Anterior cingulate cortex (tissue), 58 donors: ENCODE measurements at places on chromosomes 3 and 15.

DNA sequence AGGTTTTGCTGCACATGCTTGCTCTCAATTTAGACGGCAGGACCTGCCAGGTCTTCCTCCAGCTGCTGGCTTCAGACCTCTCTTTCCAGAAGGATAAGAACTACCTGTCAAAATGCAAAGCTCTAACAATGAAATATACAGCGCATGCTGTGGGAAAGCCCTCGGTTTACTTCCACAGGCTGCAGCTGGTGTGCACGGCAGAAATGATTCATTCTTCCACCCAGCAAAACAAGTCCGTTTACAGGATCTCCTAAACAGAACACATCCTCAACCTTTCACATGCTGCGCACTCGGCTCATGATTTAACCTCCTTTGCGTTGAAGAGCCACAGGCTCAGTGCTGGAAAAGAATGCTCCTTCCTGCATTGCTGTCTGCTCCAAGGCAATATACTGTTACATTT is 92.4 kb upstream of the WNT5A start:
- DNase-seq = no peak

- DNase-seq = no peak
Measured at GRCh38 chr3:100160521-100160920, 46.2 kb upstream of the FILIP1L start.

GRCh38 chr15:31660816-31661215 is 334.2 kb downstream of the KLF13 start:
- no peak for DNase-seq

DNA sequence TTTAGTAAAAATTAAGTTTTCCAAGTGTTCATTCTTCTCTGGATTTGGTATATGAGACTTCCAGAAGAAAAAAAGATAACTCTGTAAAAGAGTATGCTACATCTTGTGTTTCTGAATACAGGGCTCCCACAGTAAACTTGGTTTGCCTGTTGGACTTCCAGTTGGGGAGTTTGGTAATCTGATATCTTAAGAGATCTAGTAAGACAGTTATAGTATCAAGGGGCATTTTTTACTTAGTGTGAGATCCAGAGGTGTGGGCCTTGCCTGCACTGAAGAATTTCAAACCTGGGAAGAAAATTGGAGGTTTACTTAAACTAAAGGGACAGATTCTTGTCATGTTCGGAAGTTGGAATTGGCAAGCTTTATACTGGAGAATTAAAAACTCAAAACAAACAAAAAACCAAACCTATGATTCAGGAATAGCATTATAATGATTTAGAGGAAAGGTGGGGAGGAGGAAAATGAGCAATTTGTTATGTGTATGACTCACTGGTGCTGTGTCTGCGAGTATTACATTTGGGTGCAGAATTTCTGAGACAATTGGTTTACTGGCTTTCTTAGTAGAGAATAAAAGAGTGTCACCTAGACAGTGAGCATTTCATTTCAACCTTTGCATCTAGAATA is 58.9 kb upstream of the ULK4 start:
- no peak for DNase-seq

DNA sequence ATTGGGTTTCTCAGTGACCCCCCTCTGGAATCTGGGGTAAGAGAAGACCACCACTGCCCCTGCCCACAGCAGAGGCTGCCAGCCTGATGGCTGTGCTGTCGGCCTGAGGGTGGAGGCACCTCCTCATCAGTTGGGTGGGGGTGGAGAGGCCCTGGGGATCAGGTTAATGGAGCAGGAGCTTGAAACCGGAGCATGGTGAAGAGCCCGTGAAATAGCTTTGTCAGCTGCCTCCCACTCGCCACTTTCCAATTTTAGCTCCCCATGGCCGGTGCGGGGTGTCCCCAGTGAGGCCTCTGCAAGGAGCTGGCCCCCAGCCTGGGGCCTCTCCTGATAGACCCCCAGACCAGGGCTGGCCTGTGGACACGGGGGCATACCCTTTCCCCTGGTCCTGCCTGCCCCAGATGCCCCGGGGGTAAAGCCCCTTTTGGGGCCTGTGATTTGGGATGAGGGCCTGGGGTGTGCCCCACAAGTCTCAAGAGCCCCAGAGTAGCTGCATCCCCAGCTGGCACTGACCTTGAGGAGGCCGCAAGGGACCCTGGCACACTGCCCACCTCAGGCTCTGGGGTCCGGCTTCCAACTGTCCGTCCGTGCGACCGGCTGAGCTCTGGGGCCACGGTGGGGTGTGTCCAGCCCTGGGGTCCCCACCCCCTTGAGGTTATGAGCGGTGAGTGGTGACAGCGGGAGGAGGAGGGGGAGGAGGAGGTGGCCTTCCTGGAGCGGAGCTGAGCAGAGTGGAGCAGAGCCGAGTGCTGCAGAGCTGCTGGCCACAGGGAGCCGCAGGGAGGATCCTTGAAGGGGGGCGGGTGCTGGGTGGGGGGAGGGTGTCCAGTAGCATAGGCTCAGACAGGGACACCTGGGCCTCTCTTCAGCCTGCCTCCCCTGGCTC is at the start of gene HHATL:
Gene HHATL (minus strand): TSS at position 733 of the 886 bp plus-strand sequence. CDS start 1,972 bp downstream, outside the sequence.
- DNase-seq = no peak

DNA sequence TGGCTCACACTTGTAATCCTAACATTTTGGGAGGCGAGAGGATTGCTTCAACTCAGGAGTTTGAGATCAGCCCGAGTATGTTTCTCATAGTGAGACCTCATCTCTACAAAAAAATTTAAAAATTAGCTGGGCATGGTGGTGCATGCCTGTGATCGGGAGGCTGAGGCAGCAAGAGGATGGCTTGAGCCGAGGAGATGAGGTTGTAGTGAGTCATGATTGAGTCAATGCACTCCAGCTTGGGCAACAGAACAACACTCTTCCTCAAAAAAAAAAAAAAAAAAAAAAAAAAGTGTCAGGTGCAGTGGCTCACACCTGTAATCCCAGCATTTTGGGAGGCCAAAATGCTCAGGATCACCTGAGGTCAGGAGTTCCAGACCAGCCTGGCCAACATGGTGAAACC is 2.4 kb downstream of the RPL39L start:
- no peak for DNase-seq

GRCh38 chr3:186962445-186962844 is 32.1 kb downstream of the ST6GAL1 start:
- no peak for DNase-seq

GRCh38 chr15:35141743-35142471 is 56.8 kb upstream of the NANOGP8 start:
- no peak for DNase-seq

DNA sequence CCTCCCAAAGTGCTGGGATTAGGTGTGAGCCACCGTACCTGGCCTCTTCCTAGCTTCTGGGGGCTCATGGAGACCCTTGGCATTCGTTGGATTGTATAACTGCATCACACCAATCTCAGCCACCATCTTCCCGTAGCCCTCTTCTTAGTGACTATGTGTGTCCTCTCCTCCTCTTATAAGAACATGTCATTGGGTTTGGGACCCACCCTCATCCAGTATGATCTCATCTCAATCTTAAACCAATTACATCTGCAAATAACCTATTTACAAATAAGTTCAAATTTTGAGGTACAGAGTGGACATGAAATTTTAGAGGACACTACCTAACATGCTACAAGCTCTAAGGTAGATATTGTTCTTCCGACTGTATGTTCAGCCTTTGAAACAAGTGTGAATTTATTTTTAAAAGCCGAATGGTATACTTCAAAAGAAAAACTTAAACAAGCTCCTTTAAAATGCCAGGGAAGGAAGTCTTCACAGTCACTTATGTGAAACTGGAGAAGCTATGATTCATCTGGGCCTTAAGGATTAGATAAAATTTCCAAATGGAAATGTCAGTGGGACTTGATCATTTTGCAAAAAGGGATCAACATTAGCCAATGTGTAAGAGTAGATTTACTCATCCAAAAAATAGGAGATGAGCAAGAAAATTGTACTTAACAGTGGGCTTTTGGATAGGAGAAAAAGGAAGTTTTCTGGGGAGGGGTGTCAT is 225.7 kb downstream of the MEX3B start:
- no peak for DNase-seq

- DNase-seq = no peak
Measured at GRCh38 chr3:65412588-65412987, 626.1 kb downstream of the MAGI1 start.

- no peak for DNase-seq
Measured at GRCh38 chr3:23244324-23245041, 41.4 kb downstream of the UBE2E2 start.

DNA sequence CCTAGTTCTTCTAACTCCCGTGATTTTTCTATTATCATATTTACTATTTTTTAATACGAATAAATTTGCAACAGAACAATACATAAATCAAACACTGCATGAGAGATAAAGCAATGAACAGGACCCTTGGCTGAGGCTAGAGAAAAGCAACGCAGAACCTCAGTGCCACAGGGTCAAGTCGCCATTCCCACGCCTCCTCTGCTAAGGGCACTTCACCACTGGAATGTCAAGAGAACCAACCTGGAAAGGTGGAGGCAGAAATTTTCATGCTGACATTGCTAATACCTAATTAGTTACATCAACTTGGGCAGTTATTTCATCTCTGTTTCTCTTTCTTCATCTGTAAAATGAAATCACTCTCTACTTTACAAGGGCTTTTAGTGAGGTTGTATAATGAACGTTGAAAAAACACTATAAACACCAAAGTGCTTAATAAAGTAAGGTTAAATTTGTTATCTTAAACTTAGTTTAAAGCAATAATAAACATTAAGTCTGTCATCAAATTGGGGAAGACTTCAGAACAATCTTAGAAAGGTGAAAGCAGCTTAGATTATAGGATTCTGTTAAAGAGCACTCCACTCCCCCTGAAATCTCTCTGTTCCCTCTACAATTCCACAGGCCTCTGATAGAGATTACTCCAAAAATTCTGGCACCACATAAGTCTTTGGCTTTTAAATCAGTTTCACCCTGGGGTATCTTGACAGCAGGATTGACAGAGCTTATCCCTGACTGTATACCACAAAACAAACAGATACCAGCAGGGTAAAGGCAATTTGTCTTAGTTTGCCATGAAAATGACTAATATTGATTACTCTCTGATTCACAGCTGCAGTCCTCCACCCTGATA is 41.9 kb downstream of the PLCH1 start:
- no peak for DNase-seq

DNA sequence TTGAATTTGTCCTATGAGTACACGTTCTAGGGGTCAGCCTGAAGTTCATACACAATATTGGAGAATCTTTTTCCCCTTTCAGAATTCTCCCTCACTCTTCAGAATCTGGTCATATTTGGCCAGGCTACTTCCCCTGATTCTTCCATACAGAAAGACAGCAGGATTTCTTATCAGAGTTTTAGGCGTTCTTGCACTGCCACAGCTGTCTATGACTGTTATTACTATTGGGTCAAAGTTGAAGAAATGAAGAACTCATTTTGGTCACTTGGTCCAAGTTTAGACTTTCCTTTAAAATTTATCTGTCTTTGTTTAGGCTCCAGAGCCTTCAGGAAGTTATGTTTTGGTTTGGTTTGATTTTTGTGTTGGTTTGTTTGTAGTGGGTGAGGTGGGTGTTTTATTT is 12.0 kb downstream of the TEX55 start:
- DNase-seq = no peak

- DNase-seq = no peak
Measured at GRCh38 chr15:85559530-85559929, 179.1 kb downstream of the AKAP13 start.

GRCh38 chr3:47601281-47601680 is 22.6 kb upstream of the CSPG5 start:
- DNase-seq = peak; percentile 57

GRCh38 chr3:22908989-22909507 is 294.1 kb upstream of the UBE2E2 start:
- no peak for DNase-seq

- no peak for DNase-seq
Measured at GRCh38 chr3:15602146-15602536, 596 bp downstream of the BTD start.

GRCh38 chr3:53921296-53921695 is 29.6 kb upstream of the SELENOK start:
- no peak for DNase-seq

- DNase-seq = no peak
Measured at GRCh38 chr15:73270366-73271097, 98.2 kb downstream of the HCN4 start.

- peak; percentile 52 for DNase-seq
Measured at GRCh38 chr3:133742351-133743091, 3.7 kb upstream of the TF start.

DNA sequence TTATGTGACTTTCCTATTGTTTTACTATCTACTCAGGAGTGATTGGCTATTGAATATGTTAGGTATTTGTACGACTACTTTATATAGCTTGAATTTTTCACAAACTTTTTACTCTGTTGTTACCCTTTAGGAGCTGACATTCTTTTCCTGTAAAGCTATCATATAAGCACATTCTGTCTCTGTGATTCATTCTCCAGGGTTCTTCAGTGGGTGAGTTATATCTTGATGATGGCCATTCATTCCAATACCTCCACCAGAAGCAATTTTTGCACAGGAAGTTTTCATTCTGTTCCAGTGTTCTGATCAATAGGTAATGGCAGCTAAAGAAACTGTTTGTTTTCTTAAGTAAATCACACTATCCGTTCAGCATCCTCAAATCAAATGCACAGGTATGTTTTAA is 10.1 kb upstream of the CAPN3 start:
- no peak for DNase-seq

GRCh38 chr3:192467230-192468140 is 259.9 kb downstream of the FGF12 start:
- DNase-seq = peak; percentile 29

GRCh38 chr15:60324706-60325438 is 72.9 kb downstream of the ANXA2 start:
- no peak for DNase-seq

- DNase-seq = no peak
Measured at GRCh38 chr3:142165194-142165593, 15.8 kb upstream of the TFDP2 start.

DNA sequence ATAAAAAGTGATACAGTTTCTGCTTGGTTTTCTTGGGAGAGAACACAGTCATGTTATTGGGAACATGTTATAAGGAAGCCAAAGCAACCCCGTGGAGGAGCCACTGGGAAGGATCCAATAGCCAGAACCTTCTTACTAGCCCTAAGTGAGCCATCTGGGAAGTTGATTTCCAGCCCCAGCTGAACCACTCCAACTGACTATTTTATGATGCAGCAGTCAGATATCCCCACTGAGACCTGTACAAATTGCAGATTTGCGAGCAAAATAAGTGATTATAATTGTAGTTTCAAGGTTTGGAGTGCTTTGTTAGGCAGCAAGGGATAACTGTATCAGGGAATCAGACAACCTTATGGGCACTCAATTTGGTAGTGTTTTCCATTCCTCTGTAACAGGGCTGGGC is 43.3 kb upstream of the ZPLD1 start:
- DNase-seq = no peak

DNA sequence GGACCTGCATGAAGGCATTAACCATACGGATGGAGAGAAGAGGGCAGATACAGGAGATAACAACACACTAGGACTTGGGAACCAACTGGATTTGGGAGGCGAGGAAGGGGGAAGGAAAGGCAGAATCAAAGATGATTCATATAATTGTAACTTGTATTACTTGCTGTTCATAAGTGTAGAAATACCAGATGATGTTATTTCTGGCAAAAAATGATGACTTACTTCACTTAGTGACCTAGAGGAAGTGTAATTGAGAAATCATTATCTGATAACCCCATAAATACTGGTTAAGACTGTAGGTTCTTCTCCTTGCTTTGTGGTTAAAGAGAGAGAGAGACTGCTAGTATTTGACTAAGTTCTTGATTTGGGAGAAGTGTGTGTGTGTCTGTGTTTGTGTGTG is 50.5 kb upstream of the GK5 start:
- DNase-seq = no peak

GRCh38 chr3:94336046-94336753 is 273.3 kb downstream of the NSUN3 start:
- DNase-seq = no peak

GRCh38 chr15:73346735-73347312 is 21.9 kb downstream of the HCN4 start:
- DNase-seq = no peak
